ENCODE measurements at places on chromosomes 12 and 14.
A peak's percentile ranks its signal among the peaks of the same experiment; 100 is the strongest.

DNA sequence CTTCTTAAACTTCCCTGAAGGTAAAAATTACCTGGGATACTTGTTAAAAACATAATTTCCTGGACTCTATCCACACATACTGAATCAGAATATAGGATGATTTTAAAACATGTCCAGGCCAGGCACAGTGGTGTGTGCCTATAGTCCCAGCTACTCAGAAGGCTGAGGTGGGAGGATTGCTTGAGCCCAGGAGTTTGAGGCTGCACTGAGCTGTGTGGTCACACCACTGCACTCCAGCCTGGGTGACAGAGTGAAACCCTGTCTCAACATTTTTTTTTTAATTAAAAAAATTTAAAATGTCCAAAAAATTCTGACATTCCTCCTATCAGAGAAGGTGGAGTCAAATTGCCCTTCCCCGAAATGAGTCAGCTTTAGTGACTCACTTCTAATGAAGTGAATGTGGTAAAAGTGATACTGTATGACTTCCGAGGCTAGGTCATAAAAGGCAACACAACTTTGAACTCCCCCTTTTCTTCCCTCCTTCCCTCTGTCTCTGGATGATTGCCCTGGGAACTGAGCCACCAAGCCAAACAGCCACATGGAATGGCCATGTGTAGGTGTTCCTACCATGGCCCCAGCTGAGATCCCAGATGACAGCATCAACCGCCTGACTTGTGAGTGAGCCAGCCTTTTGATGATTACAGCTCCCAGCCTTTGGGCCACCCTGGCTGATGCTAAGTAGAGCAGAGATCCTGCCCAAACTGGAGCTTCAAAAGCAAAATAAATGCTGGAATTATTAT lies 36.3 kb downstream of the LIMA1 start:
- peak overlapping the region; percentile 46 for H3K27ac ChIP-seq
- no peaks in the 10 kb centered on the region for H3K36me3 ChIP-seq
- H3K27me3 ChIP-seq = no peaks in the 10 kb centered on the region
- no peak overlapping the region for H3K4me3 ChIP-seq

DNA sequence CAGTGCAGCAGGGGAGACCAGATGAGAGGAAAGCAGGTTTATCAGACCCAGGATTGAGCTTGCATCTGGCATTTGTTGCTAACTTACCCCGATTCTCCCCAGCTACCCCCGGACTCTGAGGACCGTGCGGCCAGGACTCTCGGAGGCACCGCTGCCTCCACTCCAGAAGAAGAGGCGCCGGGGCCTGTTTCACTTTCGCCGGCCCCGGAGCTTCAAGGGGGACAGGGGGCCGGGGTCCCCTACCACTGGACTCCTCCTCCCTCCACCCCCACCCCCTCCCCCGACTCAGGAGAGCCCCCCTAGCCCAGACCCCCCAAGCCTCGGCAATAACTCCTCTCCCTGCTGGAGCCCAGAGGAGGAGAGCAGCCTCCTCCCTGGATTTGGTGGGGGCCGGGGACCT lies 6.5 kb upstream of the CPNE6 start:
- no peak for DNase-seq
- peaks cover 55% of the 10 kb centered on the region for H3K4me1 ChIP-seq
- H3K4me3 ChIP-seq = no peak overlapping the region
- no peaks in the 10 kb centered on the region for H3K36me3 ChIP-seq
- H3K27ac ChIP-seq = no peak overlapping the region

GRCh38 chr12:92505254-92506231 lies 197.2 kb upstream of the PLEKHG7 start:
- H3K36me3 ChIP-seq = no peaks in the 10 kb centered on the region
- H3K27me3 ChIP-seq = peaks cover 4% of the 10 kb centered on the region
- DNase-seq = no peak

GRCh38 chr14:63096186-63096585 lies 50.9 kb upstream of the KCNH5 start:
- no peaks in the 10 kb centered on the region for H3K4me1 ChIP-seq
- no peak for DNase-seq
- H3K36me3 ChIP-seq = no peaks in the 10 kb centered on the region
- H3K27me3 ChIP-seq = no peaks in the 10 kb centered on the region
- H3K4me3 ChIP-seq = no peak overlapping the region
- H3K27ac ChIP-seq = no peak overlapping the region

DNA sequence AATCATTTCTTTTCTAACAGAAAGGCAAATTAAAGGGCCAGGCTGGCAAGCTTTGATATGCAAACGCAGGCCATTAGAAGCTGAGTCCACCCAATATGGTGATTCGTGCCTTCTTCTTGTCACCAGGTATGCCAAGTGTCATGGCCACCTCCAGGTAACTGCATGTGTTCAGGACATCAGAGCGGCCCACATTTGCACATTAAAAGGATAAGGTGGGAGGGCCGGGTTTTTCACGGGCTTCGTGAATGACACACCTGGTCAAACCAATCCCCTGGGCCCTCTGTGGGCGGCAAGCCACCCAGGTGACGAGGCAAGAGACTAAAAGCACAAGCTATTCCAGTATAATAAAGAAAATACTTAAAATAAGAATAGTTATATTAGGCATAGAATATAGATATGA lies 75.9 kb upstream of the TSPAN11 start:
- no peak for DNase-seq
- H3K36me3 ChIP-seq = no peaks in the 10 kb centered on the region
- no peaks in the 10 kb centered on the region for H3K4me1 ChIP-seq
- H3K27ac ChIP-seq = no peak overlapping the region
- H3K27me3 ChIP-seq = no peaks in the 10 kb centered on the region
- H3K4me3 ChIP-seq = no peak overlapping the region

DNA sequence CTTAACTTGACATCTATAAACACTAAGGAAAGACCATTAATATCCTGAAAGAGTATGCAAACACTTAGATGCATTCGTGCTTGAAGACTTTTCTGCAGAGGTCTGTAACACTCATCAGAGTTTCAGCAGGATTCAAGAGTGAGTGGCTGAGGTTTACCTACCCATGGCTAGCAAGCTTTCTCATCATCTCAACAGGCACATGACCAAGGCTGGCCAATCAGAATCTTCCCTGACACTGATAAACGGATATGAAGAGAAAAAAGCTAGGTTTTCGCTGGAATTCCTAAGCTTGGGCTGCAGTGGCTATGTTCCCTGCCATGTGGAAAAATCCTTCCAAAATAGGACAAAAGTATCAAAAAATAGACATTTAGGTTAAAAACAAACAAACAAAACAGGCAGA lies 162.1 kb upstream of the USP15 start:
- H3K27ac ChIP-seq = no peak overlapping the region
- H3K4me1 ChIP-seq = no peaks in the 10 kb centered on the region
- H3K27me3 ChIP-seq = no peaks in the 10 kb centered on the region
- H3K4me3 ChIP-seq = no peak overlapping the region
- DNase-seq = no peak
- no peaks in the 10 kb centered on the region for H3K36me3 ChIP-seq

- peaks cover 12% of the 10 kb centered on the region for H3K4me1 ChIP-seq
- no peaks in the 10 kb centered on the region for H3K27me3 ChIP-seq
- H3K27ac ChIP-seq = no peak overlapping the region
- no peaks in the 10 kb centered on the region for H3K36me3 ChIP-seq
- H3K4me3 ChIP-seq = no peak overlapping the region
Observed at GRCh38 chr12:47717443-47718193, 7.7 kb downstream of the ENDOU start.

- no peak overlapping the region for H3K27ac ChIP-seq
- H3K27me3 ChIP-seq = no peaks in the 10 kb centered on the region
- H3K4me1 ChIP-seq = no peaks in the 10 kb centered on the region
- no peaks in the 10 kb centered on the region for H3K36me3 ChIP-seq
- H3K4me3 ChIP-seq = no peak overlapping the region
Observed at GRCh38 chr12:41619705-41620104, 431.6 kb downstream of the PDZRN4 start.

- H3K27me3 ChIP-seq = no peaks in the 10 kb centered on the region
- H3K4me1 ChIP-seq = no peaks in the 10 kb centered on the region
- DNase-seq = no peak
Observed at GRCh38 chr14:28823245-28823644, 56.7 kb downstream of the FOXG1 start.

DNA sequence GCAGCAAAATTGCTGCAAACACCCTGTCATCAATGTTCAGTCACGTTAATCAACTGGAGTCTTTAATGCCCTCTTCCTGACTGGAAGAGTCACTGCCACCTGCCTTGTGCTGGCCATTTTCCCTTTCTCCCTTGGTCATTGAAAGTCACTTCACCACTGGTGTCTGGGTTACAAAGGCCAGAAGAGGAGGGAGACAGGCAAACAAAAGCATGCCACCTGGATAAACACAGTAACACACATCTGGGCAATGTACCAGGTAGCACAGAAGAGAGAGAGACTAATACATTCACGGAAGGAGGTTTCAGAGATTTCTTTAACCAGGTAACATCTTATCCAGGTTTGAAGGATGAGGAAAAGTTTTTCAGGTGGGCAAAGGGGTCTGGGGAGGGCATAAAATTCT lies 32.7 kb downstream of the GPHB5 start:
- no peak overlapping the region for H3K27ac ChIP-seq
- no peak overlapping the region for H3K4me3 ChIP-seq
- no peaks in the 10 kb centered on the region for H3K27me3 ChIP-seq
- no peaks in the 10 kb centered on the region for H3K4me1 ChIP-seq

GRCh38 chr12:49556391-49557186 lies 11.4 kb downstream of the MCRS1 start:
- peaks cover 29% of the 10 kb centered on the region for H3K4me1 ChIP-seq
- H3K36me3 ChIP-seq = peaks cover 19% of the 10 kb centered on the region
- peak overlapping the region; percentile 0 for H3K27ac ChIP-seq
- no peaks in the 10 kb centered on the region for H3K27me3 ChIP-seq
- no peak for DNase-seq
- no peak overlapping the region for H3K4me3 ChIP-seq

GRCh38 chr12:11106288-11106687 lies 14.2 kb upstream of the TAS2R43 start:
- no peaks in the 10 kb centered on the region for H3K36me3 ChIP-seq
- H3K4me1 ChIP-seq = peaks cover 8% of the 10 kb centered on the region
- H3K27ac ChIP-seq = no peak overlapping the region
- no peaks in the 10 kb centered on the region for H3K27me3 ChIP-seq

Data from HepG2 (cell line).